ENCODE measurements at places on chromosomes 11 and 22. TPM values are rescaled to one million over a fixed set of nuclear protein-coding genes. Genes with fewer than 3 reads are reported as not detected.

DNA sequence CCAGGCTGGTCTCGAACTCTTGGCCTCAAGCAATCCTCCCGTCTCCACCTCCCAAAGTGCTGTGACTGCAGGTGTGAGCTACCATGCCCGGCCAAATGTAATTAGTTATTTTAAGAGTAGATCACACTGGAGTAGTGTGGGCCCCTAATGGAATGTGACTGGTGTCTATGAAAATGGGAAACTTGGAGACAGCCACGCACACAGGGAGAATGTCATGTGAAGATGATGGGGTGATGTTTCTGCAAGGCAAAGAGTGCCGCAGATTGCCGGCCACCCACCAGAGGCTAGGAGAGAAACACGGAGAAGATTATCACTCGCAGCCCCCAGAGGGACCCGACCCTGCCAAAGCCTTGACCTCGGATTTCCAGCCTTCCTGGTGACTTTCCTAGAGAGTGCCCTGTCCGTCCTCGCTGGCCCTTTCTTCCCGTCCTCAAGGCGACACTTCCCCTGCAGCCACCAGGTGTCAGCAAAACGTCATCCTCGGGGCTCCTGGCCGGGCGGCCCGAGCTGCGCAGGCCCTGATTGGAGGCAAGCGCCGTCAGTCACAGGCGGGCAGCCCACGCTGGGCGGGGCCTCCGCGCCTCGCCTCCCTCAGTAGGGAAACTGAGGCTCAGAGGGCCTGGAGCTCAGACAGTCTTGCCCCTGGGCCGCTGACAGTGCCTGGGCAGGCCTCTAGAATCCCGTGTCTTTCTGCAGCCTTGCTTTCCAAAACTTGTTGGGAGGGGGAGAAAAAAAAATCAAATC is 16.3 kb downstream of the CRYBB2 start:
- peak; percentile 61 for DNase-seq

DNA sequence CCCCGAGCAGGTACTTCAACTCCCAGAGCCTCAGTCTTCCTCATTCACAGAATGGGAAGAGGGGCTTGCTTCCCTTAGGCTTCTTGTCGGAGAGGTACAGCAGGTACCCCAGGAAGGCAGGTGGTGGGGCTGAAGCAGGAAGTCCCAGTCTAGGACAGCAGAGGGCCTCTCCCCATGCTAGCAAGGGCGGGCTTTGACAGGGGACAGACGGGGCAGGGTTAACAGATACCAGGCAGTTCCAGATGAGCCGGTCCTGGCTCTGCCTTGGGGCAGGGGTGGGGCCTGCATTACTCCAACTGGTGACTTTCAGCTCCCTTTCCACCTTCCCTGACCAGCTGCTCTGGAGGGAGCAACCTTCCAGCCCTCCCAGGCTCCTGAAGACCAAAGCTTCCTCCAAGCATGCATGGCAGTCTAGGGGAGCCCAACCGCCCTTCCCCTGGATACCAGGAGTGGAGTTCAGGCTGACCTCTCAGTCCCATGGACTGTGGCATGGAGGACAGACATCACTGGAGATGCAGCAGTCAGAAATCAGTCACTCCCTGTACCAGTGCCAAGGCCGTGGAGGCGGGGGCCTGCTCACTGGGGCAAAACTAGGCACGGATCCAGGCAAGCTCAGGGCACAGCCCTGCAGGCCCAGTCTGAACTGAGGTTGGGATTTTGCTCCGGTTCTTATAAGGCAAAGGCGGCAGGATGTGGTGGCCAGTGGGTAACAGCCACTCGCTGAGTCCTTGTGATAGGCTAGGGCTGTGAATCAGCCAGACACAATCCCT is 60.5 kb downstream of the NAT10 start:
- no peak for DNase-seq

DNA sequence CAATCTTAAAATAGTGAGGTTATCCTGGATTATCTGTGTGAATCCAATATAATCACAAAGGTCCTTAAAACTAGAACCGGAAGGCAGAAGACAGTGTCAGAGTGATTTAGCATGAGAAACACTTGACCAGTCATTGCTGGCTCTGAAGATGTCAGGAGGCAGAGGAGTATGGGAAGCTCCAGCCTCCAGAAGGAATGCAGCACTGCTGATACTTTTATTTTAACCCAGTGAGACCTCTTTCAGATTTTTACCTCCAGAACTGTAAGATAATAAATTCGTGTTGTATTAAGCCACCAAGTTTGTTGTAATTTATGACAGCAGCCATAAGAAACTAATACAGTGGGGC is 134.4 kb upstream of the ZC3H12C start:
- peak; percentile 13 for DNase-seq

- no peak for DNase-seq
These were observed 83.7 kb upstream of the DBX1 start for GRCh38 chr11:20243974-20244373.

- DNase-seq: no peak
These were observed 36.6 kb downstream of the RCOR2 start for GRCh38 chr11:63880403-63880790.

- no peak for DNase-seq
These were observed 89.6 kb downstream of the AASDHPPT start for GRCh38 chr11:106167085-106167484.

DNA sequence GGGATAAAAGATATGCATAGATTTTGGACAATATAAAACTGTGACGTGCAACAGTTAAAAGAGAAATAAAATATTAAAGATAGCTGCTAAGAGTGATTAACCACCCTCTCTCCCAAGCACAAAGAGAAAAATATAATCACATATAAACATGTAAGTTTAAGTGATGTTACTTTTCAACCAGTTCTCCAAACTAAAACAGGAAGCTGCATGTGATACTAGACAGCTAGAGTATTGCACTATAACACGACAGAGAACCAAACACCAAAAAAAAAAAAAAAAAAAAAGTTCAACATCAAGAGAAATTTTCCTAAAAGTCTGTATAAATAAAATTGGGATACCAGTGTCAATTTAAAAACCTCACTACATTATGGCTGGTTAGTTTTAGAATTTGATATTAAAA is 79.1 kb downstream of the PICALM start:
- no peak for DNase-seq

DNA sequence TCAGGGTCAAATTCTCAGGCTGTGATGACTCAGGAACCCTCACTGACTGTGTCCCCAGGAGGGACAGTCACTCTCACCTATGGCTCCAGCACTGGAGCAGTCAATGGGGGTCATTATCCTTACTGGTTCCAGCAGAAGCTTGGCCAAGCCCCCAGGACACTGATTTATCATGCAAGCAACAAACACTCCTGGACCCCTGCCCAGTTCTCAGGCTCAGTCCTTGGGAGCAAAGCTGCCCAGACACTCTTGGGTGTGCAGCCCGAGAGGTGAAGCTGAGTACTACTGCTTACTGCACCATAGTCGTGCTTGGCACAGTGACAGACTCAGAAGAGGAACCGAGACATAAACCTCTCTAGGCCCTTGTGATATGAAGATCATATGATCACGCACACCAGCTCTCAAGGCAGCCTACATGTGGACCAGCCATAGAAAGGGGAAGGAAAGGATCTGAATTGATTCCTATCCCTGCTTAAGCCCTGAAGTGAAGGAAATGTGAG is 58.2 kb downstream of the ZNF280B start:
- no peak for DNase-seq

DNA sequence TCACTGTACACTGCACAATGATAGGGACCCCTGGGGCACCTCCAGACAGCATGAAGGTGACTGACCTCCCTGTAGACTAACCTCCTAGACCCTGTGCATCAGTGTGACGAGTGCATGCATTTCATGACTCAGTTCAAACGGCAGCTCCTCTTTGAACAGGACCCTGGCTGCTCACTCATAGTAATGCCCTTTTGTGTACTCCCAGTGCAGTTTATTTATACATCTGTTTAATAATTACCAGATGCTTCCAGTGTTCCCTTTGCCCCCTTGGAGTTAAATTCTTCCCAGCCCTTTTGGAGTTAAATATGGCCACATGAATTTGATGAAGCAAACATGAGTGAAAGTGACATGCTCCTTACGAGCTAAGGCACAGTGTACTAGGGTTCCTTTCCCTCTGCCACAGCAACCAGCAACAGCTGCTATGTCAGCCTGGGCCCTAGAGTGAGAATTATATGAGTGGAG is 72.4 kb downstream of the PANX1 start:
- peak; percentile 94 for DNase-seq

DNA sequence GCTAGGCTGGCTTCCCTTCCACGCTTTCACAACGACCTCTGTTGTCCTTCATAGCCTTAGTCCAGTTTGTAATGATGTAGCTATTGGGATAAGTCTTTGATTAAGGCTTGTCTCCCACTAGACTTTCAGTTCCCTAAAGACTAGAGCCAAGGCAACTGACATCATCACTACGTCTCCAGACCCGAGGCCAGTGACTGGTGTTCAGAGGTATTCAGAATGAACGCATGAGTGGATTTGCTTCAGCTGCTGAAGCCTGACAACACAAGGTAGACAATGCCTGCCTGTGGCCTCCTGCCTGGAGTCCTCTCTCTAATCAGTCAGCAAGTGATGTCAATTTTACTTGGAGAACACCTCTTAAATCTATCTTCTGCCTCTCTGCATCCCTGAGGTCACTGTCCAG is 13.6 kb downstream of the EFCAB6 start:
- DNase-seq: peak; percentile 63

DNA sequence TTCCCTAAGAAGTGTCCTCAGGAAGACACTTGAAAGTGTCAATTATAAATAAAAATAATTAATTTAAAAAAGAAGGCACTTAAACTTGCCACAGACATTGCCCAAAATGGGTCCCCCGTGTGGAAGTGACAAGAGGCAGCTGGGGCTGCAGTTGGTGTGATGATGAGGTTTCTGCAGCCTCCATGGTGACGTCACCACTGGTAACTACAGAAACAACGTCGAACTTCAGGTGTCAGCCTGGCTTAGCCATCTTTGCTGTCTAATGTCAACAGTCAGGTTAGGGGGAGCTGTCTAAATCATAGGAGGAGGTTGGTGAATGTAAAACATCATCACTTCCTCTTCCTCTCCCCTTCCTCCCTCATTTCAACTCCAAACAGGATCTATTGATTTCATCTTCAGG is 328.6 kb downstream of the MN1 start:
- DNase-seq: no peak

- DNase-seq: no peak
These were observed 38.3 kb downstream of the MORC2 start for GRCh38 chr22:30930228-30930627.

GRCh38 chr22:31917227-31917921 is 27.0 kb upstream of the YWHAH start:
- DNase-seq: no peak

GRCh38 chr22:46737976-46738646 is at the start of gene CERK:
Gene CERK (minus strand): TSS chr22:46738252. CDS start chr22:46738148, 104 bp downstream.
- peak; percentile 62 for DNase-seq

- DNase-seq: no peak
These were observed 652.1 kb upstream of the CHORDC1 start for GRCh38 chr11:90874986-90875385.

DNA sequence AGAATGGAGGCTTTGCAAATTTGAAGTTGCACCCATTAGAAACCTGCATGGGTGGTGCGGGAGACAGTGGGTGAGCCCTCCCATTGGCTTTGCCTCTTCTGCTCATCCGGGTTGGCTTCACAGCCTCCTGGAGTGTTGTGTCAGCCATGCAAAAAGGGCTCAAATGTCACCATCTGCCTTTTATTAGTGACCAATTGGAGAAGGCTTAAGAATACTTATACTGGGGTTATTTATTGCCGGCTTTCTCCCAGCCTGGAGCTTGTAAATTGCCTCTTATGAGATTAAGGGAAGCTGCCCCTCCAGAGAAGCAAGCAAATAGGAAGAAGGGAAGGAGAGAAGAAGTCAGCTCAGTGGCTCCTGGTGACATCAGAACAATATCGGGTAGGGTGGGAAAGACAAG is 182.6 kb downstream of the ST3GAL4 start:
- DNase-seq: no peak

GRCh38 chr11:72224564-72225410 is at the start of gene INPPL1:
Gene INPPL1 (plus strand): TSS chr11:72224767. CDS start chr11:72224985, 218 bp downstream.
- no peak for DNase-seq

GRCh38 chr11:119888119-119888518 is 159.1 kb upstream of the NECTIN1 start:
- no peak for DNase-seq

DNA sequence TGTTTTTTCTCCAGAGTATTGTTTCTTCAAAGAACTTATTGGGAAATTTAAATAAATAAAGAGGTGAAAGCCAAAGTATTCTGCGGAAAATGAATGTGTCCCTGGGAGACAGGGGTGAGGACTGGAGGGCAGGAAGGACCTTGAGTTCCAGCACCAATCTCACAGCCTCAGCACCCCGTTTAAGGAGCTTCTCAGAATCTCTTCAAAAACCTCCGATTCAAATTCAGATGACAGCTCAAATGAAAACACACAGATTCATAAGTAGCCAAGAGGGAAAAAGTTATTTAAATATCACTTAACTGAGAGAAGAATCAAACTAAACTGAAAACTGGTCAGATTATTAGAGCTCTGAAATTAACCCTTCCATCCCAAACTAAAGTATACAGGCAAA is 12.5 kb downstream of the MTMR2 start:
- DNase-seq: no peak

DNA sequence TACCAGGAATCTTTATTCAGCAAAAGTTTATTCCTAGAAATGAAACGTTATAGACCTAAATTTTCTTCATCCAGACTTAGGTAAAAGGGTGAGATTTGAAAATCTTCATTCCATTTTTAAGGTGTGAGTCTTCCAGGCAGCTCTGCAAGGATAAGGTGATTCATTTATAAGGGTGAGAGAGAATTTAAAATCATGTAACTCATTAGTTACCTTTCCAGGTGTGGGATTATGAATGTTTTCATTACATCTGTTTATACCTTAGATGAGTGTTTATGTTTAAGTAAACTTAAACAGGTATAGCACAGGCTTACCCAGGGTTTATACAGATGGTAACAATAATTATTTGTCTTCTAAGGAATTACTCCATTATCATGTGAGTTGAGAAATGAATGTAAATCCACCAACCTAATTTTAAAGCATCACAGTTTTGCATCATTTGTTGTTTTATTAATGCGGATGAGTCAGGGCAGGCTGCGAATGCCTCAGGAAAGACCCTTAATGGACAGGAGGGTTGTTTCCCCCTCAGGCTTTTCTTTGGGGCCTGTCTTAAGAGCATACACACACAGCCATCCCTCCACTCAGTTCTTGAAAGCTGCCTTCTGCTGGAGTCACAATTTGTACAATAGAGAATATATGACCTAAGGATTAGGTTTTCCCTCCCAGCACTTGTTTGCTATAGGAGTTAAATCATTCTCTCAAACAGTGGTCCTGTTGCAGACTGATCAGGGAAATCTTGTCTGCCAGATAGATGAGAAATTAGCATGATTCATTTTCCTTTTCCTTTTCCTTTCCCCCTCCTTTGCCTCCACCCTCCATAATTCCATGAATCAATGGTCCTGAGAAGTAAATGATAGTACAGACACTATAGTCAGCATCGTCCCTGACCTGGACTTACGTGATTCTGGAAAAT is 3.0 kb downstream of the PRSS23 start:
- DNase-seq: no peak

P2RY2 gene
- not detected for total RNA-seq

TSPAN18 gene
- 0.36 TPM for total RNA-seq

SLN gene
- not detected for total RNA-seq

OVCH2 gene
- total RNA-seq: under 0.01 TPM

VSIG2 gene
- total RNA-seq: not detected

TEX54 gene
- total RNA-seq: not detected

JOSD1 gene
- 32.5 TPM for total RNA-seq

ALX4 gene
- total RNA-seq: not detected

ST13 gene
- total RNA-seq: 235 TPM

APOL1 gene
- 0.56 TPM for total RNA-seq

Measured in IMR-90 (cell line).